ENCODE measurements at places on chromosomes 6 and 20. TPM values are rescaled to one million over a fixed set of nuclear protein-coding genes. Genes with fewer than 3 reads are reported as not detected.

CHRNA4 gene
- total RNA-seq, result not detected

C20orf144 gene
- under 0.01 TPM for total RNA-seq

DXO gene
- 7.7 TPM for total RNA-seq

LY86 gene
- not detected for total RNA-seq

RTN4IP1 gene
- 5.7 TPM for total RNA-seq

PHACTR1 gene
- total RNA-seq, result 0.34 TPM

IL17A gene
- not detected for total RNA-seq

TCF15 gene
- total RNA-seq, result under 0.01 TPM

EYS gene
- total RNA-seq, result not detected
